ENCODE measurements at places on chromosomes 13 and 19.

GRCh38 chr13:93244918-93245280 is 18.3 kb downstream of the GPC6 start:
- H3K4me3 ChIP-seq: no peak overlapping the region
- no peaks in the 10 kb centered on the region for H3K36me3 ChIP-seq
- no peak overlapping the region for H3K27ac ChIP-seq

DNA sequence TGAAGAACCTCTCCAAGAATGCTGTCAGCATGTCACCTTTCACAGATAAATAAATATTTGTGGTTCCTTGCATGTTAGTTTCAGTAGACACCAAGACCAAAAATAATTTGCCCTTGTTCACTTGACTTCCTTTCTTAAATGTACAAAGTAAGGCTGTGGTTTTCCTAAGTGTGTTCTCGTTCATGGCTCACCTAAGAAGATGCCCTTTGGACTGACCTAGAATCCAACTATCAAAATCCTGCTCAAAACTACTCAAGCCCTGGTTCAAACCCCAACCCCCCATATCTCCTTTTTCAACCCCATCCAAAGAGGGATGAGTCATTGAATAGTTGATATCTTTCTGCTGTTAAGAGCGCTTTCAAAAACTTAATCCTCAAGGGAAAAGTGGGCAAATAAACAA is 247.8 kb upstream of the ZNF507 start:
- DNase-seq: no peak
- no peaks in the 10 kb centered on the region for H3K27me3 ChIP-seq
- no peaks in the 10 kb centered on the region for H3K4me1 ChIP-seq
- no peak overlapping the region for H3K4me3 ChIP-seq
- no peak overlapping the region for H3K27ac ChIP-seq
- no peaks in the 10 kb centered on the region for H3K36me3 ChIP-seq

DNA sequence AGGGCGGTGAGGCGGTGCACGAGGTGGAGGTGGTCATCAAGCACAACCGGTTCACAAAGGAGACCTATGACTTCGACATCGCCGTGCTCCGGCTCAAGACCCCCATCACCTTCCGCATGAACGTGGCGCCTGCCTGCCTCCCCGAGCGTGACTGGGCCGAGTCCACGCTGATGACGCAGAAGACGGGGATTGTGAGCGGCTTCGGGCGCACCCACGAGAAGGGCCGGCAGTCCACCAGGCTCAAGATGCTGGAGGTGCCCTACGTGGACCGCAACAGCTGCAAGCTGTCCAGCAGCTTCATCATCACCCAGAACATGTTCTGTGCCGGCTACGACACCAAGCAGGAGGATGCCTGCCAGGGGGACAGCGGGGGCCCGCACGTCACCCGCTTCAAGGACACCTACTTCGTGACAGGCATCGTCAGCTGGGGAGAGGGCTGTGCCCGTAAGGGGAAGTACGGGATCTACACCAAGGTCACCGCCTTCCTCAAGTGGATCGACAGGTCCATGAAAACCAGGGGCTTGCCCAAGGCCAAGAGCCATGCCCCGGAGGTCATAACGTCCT is 9.4 kb upstream of the PROZ start:
- H3K36me3 ChIP-seq: no peaks in the 10 kb centered on the region
- no peak overlapping the region for H3K4me3 ChIP-seq
- no peak for DNase-seq
- no peaks in the 10 kb centered on the region for H3K27me3 ChIP-seq
- H3K27ac ChIP-seq: no peak overlapping the region

DNA sequence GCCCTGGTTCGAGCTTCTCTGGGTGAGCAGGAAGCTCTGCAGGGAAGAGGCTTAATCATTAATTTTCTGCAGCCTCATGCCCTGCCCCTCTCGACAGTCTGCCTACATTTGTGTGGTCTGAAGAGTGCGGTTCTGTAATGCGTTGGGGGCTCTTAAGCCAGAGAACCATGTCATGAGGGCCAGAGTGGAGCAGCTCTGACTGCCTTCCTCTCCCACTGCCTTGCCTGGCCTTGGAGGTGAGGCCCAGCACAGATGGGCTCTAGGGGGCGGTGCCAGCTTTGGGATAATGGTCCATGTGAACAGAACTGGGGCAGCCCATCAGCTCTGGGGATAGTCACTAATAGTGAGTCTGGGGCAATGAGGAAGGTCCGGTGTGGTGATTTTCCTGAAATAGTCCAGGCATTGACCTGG is 5.7 kb downstream of the FGF9 start:
- peaks cover 3% of the 10 kb centered on the region for H3K27me3 ChIP-seq
- H3K27ac ChIP-seq: no peak overlapping the region
- no peak overlapping the region for H3K4me3 ChIP-seq

DNA sequence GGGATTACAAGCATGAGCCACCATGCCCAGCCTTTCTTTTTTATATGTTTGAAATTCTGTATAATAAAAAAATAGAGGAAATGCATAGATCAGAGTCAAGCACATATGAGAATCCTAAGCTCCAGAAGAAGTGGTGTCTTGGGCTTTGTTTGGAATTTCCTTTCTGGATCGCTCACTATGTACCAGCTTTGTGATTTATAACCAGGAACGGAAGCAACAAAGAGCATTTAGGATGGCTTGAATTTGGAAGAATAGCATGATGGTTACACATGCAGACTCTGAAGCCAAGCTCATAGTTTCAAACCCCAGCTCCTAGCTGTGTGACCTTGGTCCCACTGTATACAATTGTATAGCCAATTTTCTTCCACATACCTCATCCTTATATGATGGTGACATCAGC is 28.0 kb upstream of the SLC15A1 start:
- H3K4me1 ChIP-seq: peaks cover 22% of the 10 kb centered on the region
- no peak overlapping the region for H3K4me3 ChIP-seq
- H3K36me3 ChIP-seq: no peaks in the 10 kb centered on the region
- H3K27ac ChIP-seq: no peak overlapping the region

GRCh38 chr13:113096745-113097305 is 8.8 kb upstream of the F7 start:
- no peak overlapping the region for H3K4me3 ChIP-seq
- H3K27ac ChIP-seq: no peak overlapping the region
- no peaks in the 10 kb centered on the region for H3K27me3 ChIP-seq
- peaks cover 8% of the 10 kb centered on the region for H3K4me1 ChIP-seq
- no peak for DNase-seq

DNA sequence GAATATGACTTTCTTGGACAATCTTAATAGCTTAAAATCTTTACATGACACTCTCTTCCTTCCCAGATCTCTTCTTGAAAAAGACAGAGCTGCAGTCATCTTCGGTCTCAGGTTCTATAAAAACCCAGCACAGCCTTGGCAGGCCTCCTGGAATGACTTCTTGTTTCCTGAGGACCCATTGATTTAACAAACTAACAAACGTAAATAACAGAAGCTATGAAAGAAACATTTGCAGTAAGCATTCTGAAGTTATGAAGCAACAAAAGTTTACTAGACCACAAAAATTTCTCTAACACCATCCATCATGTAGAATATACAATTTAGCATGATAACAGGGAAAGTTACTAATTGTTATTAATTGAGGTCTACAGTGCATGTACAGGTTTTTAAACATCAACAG is 62.8 kb upstream of the STARD13 start:
- H3K27me3 ChIP-seq: peaks cover 3% of the 10 kb centered on the region
- 0 out of 2 replicates have a peak, but pooled peaks cover 4% of the 10 kb centered on the region for H3K4me1 ChIP-seq
- no peak overlapping the region for H3K4me3 ChIP-seq
- H3K27ac ChIP-seq: no peak overlapping the region
